Left lung (tissue), 14 donors: ENCODE measurements at places on chromosomes 1 and 21.

- DNase-seq, result no peak
Observed at GRCh38 chr1:151915061-151915686, 5.9 kb upstream of the THEM4 start.

- DNase-seq, result no peak
Observed at GRCh38 chr1:50208315-50208714, 99.6 kb downstream of the ELAVL4 start.

- DNase-seq, result no peak
Observed at GRCh38 chr1:154847891-154848290, 22.2 kb downstream of the KCNN3 start.

DNA sequence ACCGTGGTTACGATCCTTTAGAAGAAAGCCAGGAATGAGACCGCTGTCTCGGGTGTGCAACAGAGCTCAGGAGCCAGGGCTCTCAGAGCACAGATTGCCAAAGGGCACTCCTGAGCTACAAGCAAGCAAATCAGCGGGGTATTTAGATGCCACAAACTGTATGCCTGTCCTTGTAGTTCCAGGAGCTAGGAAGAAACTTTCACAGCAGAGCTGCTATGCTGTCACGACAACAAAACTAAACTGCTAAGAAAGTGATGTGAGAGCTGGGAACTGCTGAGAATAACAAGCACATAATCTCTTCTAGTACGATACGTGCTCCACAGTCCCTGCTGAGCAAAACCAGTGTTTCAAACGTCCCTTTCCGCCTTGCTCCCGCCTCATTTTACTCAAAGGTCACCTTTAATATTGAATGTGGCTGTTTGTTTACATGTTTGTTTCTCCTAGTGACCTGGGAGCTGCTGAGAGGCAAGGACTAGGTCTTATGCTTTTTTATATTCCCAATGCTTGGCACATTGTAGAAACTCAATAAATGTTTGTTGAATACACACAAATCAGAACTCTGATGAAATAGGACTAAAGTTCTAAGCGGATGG, 14.7 kb downstream of the GREM2 start:
- DNase-seq, result no peak

GRCh38 chr1:3262681-3263286, 191.7 kb upstream of the ARHGEF16 start:
- peak; percentile 54 for DNase-seq

- no peak for DNase-seq
Observed at GRCh38 chr21:35484032-35484431, 434.9 kb upstream of the RUNX1 start.

GRCh38 chr1:240314845-240315801, 223.4 kb downstream of the FMN2 start:
- DNase-seq, result no peak

GRCh38 chr1:163561580-163562295, 240.0 kb downstream of the NUF2 start:
- DNase-seq, result no peak

- DNase-seq, result peak; percentile 91
Observed at GRCh38 chr1:198156745-198157240, at the start of gene NEK7. Gene NEK7 (plus strand): TSS chr1:198156998. CDS start chr1:198232581, 75,583 bp downstream.
